ENCODE measurements at places on chromosomes 4 and X.

DNA sequence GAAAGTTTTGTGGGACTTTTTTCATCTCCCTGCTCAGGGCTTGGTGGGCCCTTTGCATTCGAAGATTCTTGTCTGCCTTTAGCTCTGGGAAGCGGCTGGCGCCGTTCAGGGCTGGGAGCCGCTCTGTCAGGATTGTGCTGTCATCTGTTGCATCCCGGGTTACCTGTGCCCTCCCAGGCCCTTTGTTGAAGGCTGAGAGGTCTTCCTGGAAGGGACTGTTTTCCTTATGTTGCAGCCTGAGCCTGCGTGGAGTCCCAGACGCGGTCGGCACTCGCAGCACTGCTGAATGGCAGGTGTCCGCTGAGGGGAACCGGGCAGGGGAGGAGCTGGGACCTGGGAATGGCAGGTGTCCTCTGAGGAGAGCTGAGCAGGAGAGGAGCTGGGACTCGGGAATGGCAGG lies 15.9 kb downstream of the RGS12 start:
- DNase-seq = no peak

DNA sequence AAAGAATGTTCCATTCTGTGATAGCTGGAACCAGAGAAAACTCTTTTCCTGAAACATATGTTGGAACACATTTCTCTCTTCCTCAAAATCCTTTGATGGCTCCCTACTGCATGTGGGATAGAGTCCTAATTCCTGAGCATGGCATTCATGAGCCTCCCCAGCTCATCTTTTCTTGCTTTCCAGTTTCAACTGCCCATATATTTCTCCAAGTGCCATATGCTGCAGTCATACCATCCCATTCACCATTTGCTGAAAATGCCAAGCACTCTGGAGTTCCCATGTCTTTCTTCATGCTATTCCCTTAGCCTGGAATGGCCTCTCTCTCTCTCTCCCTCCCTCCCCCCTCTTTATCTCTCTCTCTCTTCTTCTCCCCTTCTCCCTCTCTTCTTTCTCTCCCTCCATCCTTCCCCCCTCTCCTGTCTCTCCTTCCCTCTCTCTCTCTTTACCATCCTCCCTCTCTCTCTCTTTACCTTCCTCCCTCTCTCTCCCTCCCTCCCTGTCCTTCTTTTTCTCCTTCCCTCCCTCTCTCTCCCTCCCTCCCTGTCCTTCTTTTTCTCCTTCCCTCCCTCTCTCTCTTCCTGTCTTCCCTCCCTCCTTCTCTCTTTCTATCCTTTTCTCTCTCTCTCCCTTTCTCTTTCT lies 134.1 kb upstream of the GPC4 start:
- DNase-seq = no peak

DNA sequence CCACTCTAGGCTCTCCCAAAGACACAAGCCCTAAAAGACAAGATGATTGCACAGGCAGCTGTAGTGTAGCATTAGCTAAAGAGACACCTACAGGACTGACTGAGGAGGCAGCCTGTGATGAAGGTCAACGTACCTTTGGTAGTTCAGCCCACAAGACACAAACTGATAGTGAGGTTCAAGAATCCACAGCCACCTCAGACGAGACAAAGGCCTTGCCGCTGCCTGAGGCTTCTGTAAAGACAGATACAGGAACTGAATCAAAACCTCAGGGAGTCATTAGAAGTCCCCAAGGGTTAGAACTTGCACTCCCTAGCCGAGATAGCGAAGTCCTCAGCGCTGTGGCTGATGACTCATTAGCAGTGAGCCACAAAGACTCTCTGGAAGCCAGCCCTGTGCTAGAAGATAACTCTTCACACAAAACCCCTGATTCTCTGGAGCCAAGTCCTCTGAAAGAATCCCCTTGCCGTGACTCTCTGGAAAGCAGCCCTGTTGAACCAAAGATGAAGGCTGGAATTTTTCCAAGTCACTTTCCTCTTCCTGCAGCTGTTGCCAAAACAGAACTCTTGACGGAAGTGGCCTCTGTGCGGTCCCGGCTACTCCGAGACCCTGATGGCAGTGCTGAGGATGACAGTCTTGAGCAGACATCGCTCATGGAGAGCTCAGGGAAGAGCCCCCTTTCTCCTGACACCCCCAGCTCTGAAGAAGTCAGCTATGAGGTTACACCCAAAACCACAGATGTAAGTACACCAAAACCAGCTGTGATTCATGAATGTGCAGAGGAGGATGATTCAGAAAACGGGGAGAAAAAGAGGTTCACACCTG lies 306.3 kb downstream of the ANK2 start:
- peak; percentile 71 for DNase-seq

DNA sequence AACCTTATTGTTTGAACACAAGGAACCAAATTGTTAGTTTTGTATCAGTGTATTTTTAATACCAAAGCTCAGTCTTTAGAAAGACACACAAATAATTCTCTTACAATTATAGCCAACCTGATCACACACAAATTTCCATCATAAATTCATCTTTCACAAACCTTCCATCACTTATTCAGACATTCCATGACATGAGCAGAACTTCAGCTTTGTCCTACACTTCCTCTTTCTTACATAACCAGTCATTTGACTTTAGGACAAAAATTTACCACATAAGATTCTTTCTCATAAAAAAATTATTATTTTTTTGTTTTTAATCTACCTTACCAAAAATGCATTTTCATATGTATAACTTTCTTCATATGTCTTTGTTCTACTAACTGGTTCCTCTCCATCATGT lies 312.2 kb downstream of the GALNTL6 start:
- no peak for DNase-seq

- DNase-seq = peak; percentile 32
Measured at GRCh38 chr4:171812665-171813525, at the start of gene GALNTL6. Gene GALNTL6 (plus strand): TSS chr4:171813404.

DNA sequence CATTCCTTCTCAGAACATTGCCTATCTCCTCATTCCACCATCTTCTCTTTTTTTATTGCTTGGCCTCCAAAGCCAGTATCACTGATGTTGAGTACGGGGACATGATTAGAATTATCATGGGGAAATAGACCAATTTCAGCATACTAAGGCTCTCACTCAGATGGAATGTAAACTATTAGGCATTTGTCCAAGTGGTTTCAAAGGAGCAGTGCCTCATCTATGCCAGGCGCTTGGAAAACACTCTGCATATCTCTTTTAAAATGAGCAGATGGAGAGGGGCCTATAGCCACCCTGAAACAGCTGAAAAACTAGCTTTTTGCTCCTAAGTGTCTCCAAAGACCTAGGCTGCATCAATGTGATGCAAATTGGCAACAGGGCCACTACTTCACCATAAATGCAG lies 150.8 kb upstream of the DIPK2B start:
- no peak for DNase-seq

GRCh38 chr4:117284736-117285135 lies 199.4 kb upstream of the TRAM1L1 start:
- no peak for DNase-seq

- DNase-seq = peak; percentile 16
Measured at GRCh38 chr4:38166768-38167167, 206.6 kb downstream of the PTTG2 start.

DNA sequence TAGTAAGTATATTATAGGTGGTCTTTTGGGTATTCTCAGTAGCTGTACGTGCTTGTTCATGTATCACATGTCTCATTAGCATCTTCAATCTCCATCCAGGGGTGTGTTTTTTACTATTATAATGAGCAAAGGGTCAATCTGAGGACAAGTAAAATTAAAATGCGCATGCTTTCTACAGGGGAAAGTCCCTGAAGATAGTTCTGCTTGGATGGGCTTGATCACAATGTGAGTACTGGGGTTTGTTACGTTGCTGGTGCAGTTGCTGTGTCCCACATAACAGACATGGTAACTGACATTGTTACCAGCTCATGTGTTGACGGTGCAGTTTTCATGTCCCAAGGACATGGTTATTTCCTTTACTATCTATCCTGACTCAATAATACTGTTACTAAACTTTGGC lies 65.9 kb downstream of the UCHL1 start:
- DNase-seq = no peak

DNA sequence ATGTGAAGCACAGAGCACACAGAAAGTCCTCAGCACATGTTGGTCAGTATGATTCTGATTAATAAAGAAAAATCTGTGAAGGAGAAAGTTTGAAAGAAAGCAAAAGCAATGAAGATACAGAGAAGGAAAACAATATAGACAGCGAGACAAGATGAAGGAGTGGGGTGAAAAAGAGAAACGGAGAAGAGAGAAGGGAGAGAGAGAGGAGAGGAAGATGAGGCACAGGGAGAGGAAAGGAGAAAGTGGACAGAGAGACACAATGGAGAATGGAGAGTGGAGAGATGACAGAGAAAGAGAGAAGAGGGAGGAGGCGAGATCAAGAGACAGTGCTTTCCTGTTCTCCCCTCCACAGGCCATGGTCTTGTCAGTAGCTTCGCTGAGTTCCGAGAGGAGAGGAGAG lies 3.9 kb upstream of the KCND1 start:
- no peak for DNase-seq

- DNase-seq = no peak
Measured at GRCh38 chrX:53318766-53319353, 37.5 kb upstream of the IQSEC2 start.

GRCh38 chr4:5033281-5033841 lies 14.1 kb upstream of the CYTL1 start:
- no peak for DNase-seq

All from GDM1 (cell line).